ENCODE measurements at places on chromosomes 3 and 15.
A peak's percentile ranks its signal among the peaks of the same experiment; 100 is the strongest.

DNA sequence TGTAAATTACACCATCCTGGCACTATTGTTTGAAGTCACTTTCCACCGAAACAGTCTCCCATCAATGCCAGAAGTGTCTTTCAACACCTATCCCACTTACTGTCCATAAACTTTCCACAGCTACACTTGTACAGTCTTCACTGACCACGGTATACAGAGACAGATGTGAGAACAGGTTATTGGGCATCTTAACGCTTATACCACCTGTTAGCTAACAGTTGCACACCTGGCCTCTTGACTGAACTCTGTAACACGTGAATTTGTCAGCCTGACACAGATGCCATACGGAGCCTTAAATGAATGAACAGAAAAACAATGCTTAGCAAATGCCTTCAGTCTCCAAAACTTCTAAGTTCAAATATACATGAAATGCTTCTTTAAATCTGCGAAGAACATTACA lies 440.5 kb downstream of the SHQ1 start:
- no peak for DNase-seq

DNA sequence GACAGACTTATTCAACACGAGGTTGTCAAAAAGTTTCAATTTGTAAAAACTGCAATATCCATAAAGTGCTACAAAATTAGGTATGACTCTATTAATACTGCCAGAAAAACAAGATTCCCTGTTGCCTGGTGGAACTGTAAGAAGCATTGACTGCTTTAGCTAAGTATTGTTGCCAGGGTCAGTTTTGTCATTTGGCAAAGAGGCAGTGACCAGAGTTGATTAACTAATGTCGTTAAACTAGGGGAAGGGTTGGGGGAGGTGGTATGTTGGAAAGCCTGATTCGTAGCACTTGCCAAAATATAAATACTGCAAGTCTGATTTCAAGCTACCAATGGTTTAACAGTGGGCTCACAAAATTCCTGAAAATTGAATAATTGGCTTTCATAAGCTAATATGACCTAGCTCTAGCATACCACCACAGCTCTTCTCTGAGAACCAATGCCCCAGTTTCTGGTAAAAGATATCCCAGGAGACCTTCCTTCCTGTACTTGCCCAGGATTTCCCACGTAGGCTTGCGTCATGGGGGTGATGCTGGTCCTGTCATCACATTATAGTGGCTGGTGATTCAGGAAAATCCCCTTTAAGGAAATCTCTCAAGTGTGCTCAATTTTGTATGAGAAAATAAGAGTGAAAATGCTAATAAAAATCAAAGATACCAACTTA lies 266.4 kb upstream of the TBC1D5 start:
- DNase-seq = no peak

GRCh38 chr3:180678231-180678630 lies 1.1 kb downstream of the CCDC39 start:
- no peak for DNase-seq

DNA sequence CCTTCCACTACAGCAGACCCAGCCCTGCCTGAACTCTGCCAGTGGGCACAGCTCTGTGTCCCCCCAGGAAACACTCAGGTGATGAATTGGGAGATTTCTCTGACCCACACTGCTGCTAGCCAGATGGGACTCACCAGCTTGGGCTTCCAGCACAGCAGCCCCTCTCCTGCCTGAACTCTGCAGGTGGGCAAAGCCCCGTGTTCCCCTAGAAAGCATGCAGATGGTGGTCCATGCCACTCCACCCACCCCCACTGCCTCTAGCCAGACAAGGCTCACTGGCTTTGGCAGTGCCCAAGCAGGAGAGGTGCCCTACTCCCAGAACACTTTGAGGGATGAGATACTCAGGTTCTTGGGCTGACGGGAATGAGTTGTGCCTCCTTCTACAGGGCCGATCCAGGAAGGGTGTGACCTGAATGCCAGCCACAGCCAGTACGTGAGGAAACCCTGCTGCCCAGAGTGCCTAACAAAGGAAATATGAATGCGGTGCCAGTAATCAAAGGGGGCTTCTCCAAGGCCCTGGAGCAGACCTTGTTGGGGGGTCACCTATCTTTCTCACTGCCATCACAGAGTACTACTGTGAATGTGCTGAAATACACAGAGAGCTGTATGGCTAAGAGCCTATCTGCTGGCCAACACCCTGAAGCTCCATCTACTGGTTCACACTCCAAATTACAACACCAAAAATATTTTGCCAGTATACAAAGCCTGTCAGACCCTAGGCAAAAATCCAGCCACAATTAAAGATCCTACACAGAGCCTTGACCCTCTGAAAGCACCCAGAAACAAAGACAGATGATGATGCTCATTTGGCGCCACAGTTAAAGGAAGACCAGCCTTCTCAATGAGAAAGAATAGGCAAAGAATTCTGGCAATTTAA lies 61.9 kb downstream of the BTLA start:
- DNase-seq = peak; percentile 38

- DNase-seq = no peak
Measured at GRCh38 chr3:112640276-112640929, 540 bp downstream of the CCDC80 start.

- no peak for DNase-seq
Measured at GRCh38 chr3:196236223-196236622, 19.9 kb downstream of the SLC51A start.

DNA sequence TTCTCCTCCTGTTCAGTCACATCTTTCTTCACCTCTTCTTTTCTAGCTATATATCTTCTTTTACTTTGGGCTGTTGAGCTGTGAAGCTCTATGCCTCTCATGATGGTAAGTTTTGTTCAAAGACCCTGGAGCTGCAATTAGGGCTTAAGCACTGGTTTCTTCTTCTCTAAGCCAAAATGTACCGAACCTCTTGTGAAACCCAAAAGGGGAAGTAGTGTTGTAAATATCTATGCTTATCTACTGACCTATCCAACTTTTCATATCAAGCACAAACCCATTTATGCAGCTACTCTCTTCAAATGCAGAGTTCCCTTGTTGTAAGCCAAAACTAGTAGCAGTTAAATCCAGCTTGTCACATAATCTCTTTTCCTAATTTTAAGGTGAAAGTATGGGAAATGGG lies 123.6 kb upstream of the CD96 start:
- no peak for DNase-seq

- DNase-seq = no peak
Measured at GRCh38 chr15:59968314-59968713, 35.8 kb upstream of the FOXB1 start.

GRCh38 chr15:29262738-29263137 lies 6.9 kb downstream of the NSMCE3 start:
- DNase-seq = no peak

GRCh38 chr3:74537857-74538256 lies 76.6 kb downstream of the CNTN3 start:
- DNase-seq = no peak

GRCh38 chr3:38552364-38552763 lies 56.2 kb downstream of the EXOG start:
- DNase-seq = no peak

- DNase-seq = no peak
Measured at GRCh38 chr3:100352296-100353231, 18.0 kb downstream of the NIT2 start.

GRCh38 chr3:23324745-23325144 lies 121.6 kb downstream of the UBE2E2 start:
- DNase-seq = no peak

- DNase-seq = no peak
Measured at GRCh38 chr15:48086133-48086532, 34.7 kb upstream of the SLC24A5 start.

- DNase-seq = no peak
Measured at GRCh38 chr3:195441051-195441450, 1.8 kb downstream of the ACAP2 start.

GRCh38 chr15:75023872-75024636 lies 664 bp downstream of the PPCDC start:
- no peak for DNase-seq

GRCh38 chr3:31197941-31198340 lies 303.5 kb upstream of the GADL1 start:
- DNase-seq = no peak

DNA sequence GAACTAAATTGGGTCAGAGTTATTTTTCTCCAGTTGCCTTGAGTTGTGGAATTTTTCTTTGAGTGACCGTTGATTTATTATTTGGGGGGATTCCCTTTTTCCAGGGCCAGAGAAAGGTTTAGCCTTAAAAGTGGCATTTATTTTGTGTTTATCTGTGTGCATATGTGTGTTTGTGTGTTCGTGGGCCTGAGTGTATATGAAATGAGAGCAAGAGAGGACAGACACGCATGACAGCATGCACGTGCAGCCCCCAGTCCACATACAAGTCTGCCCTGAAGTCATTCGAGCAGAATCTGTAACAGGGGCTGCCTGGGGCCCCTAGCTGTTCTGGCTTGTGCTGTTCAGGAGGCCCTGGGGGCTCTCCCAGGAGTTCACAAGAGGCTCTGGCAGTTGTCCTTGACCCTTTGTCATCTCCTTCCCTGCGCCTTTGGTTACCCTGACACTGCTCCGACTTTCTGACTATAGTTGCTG lies 18.3 kb upstream of the TRAK1 start:
- DNase-seq = no peak

DNA sequence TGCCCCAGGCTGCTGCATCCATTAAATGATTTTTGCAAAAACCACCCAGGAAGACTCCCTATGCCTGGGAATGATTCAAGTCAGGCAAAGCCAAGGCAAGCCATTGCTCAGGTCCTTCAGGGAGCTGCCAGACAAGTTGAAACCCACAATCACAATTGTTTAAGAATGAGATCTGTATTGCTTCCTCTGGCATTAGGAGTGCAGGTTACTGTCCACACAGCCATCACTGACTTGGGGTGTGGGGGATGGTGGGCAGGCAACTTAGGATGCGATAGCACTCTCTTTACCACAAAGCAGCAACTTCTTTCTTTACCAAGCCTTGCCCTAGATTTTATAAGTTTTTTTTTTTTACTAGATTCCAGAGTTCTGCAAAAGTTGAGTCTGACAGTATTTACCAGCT lies 15.0 kb upstream of the IL20RB start:
- no peak for DNase-seq

DNA sequence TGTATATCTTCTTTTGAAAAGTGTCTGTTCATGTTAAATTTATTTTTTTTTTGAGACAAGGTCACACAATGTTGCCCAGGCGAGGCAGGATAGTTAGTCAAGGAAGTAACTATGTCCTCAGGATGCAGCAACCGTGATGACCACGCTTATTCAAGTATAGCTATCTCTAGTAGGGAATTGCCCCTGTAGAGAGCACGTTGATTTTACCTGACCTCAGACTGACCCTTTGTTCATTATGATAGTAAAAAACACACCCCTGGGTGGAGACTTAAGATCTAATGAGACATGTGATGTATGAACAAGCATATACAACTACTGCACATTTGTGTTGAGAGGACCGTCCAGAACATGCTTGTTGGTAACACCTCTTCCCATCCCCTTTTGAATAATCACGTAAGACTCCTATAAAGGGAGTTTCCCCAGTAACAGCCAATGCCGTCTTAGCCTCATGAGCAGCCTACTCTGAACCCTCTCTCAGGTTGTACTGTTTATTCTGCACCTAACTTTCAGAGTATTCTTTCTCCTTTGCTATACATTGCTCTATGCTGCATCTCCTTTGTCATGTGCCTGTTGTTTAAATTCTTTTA lies 32.9 kb downstream of the ZNF621 start:
- DNase-seq = no peak

DNA sequence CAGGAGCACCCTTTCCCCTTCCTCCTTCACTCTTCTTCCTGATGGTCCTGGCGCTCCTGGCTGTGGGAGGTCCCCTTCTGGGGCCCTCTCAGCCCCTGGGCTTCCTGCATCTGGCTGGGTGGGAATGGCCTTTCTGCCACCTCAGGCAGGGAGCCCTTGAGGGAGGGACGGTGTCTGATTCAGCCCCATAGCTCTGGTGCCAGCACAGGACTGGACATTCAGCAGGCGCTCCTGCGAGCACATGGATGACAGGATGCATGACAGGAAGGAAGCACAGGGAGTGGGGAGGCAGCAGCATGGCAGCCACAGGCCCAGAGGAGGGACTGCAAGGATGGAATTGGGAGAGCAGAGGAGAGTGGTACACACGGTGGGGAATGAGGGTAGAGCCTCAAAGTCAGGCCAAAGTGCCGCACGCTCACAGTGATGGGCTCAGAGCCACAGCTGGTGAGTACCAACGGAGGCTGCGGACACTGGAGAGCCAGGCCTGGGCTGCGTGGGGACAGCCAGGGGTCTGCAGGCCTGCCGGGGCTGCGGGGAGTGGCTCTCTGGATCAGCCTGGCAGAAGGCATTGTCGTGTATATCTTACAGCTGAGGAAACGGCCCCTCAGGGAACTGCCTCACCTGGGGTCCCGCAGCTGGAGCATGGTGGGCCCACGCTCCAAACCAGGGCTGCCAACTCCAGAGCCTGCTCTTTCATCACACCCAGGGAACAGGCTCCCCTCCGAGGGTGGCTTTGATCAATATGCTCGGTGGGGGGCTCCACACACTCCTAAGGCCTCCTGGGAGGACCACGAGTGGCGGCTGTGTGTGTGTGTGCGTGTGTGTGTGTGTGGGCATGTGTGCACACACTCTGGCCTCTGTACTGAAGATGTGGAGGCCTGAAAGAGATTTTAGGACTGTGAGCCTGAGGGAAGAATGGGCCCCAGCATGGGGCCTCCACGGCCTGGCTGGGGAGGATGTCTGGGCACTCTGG lies 51.4 kb upstream of the CTSH start:
- no peak for DNase-seq

GRCh38 chr15:100338971-100339444 lies 2.8 kb downstream of the ADAMTS17 start:
- peak; percentile 71 for DNase-seq

DNA sequence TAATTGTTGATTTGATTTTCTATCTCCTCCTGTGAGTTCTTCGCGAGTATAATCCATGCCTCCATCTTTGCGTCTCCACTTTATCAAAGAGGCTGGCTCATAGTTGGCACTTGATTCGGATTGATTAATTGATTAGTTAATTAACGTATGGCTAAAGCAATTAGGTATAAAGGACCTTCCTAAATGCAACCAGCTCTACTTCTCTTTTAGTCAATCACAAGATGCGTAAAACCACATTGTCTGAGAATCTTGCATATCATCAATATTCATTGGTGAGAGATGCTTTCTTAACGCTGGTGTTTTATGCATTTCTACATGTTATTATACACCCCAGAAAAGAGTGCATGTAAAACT lies 56.4 kb upstream of the NR2F2 start:
- DNase-seq = no peak

DNA sequence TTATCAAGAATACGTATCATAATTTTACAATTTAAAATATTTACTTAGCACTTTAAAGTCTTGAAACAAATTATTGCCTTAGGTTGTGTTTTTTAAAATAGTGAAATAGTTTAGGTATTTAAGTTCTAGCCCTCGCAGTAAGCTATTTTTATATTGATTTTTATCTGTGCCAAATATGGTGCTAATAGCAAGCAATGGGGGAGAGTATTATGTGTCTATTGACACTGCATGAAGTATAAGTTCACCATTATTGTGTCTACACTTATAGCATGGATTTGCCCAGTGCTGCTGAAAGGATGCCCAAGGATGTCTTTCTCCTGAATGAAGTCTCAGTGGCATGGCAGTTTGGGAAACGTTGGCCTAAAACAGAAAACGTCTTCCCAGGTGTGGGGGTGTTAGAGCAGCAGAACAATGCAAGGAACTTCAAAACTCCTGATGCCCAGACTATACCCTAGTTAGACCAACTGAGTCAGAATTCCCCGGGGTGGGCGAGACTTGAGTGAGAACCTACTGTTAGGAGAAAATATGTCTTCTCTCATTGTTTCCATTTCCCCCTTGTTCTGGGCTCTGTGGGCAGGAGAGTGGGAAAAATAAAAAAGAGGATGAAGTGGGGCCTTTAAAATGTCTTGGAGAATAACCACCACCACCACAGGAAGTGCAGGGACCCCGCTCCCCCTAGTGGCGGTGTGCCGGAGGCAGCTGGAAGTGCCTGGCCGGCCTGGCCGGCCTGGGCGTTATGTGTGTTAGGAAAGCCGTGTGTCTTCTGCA lies 104.2 kb upstream of the SLC7A14 start:
- peak; percentile 24 for DNase-seq

All from SW 1271 (cell line).